ENCODE measurements at places on chromosomes 6 and 20.

DNA sequence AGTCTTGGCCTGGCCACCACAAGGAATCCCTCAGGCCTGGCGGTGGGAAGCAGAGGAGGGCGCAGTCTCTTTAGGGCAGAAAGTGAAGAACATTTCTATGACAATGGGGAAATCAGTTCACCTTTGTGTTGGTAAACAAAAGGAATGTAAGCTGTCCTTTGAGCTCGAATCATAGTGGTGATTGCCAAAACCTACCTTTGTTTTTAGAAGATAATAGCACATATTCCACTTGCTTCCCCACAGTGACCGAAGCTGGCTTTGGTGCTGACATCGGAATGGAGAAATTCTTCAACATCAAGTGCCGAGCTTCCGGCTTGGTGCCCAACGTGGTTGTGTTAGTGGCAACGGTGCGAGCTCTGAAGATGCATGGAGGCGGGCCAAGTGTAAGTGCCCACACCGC, 144.1 kb downstream of the MTHFD1L start:
- DNase-seq = no peak

- no peak for DNase-seq
These were observed 61.3 kb upstream of the MYLIP start for GRCh38 chr6:16067568-16067967.

GRCh38 chr6:167576050-167576741, 250.5 kb upstream of the AFDN start:
- DNase-seq = no peak

DNA sequence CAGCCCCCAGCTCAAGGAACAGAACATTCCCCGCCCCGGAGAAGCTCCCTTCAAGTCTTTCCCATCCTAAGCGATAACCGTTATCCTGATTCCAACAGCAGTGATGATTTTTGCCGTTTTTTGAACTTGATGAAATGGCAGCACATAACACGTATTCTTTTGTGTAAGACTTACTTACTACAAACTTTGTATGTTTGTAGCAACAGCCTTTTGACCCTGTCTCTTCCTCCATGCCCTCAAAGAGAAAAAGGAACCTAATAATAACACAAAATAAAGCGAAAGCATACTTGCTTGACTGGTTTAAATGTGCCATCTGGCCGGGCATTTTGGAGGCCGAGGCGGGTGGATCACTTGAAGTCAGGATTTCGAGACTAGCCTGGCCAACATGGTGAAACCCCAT, 26.4 kb upstream of the SLC9A8 start:
- no peak for DNase-seq

GRCh38 chr6:13075141-13075845, 253.0 kb downstream of the TBC1D7 start:
- DNase-seq = peak; percentile 12

DNA sequence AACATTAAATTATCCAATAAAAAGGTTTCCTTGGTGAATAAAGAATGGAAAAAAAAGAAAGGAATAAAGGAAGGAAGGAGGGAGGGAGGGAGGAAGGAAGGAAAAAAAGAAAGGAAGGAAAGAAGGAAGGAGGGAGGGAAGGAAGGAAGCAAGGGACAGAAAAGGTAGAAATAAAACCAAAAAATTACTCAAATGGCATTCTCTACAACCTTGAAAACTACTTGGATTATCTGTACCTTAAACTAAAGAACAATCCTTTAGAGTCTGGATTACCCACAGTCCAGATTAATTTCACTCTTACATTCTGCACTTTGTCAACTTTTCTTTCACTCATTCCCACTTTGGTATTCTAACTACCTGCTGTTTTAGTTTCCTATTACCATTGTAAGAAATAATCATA, 361.8 kb upstream of the ADGRB3 start:
- DNase-seq = no peak

GRCh38 chr6:139556532-139556931, 182.1 kb upstream of the CITED2 start:
- DNase-seq = no peak

- no peak for DNase-seq
These were observed 69.1 kb downstream of the TMEM244 start for GRCh38 chr6:129792049-129792448.

DNA sequence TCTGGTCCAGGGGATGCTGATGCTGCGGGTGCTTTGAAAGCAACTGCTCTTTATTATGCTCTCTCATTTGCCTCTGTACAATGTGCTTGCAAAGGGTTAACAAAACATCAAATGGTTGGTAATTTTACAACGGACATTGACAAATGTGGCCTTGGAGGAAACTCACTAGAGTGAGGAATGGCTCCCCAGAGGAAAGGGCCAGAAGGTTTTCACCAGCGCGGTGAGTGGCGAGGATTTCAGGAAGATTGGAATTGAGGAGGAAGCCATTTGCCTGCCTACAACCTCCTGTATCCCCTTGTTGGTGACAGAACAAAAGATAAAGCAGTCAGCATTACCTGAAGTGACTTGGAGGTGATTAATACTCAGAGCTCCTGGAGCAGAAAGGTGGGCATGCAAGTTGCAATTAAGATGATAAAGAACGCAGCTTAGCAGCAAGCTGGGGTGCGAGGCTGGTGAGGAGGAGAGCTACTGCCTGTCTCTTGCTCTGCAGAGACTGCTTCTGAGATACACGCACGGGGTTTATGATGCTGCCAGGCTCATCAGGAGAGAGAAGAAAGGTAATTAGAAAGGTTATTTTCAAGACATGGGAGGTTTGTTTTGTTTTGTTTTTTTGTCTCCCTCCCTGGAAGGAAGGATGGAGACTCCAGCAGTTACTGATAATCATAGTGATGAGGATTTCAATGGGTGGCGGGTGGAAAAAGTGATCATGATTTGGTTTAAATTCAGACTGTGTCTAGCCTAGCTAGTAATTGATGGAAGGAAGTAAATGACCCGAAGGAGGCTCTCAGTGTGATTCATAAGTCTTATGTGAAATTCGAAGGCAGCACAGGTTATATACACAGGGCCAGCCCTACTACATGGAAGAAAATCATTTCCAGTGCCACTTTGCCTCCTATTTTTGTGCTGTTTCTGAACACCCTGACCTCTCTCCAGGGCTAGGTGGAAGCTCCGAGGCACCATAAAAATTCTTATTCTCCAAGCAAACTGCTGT, 141.6 kb upstream of the DTNBP1 start:
- DNase-seq = peak; percentile 57

DNA sequence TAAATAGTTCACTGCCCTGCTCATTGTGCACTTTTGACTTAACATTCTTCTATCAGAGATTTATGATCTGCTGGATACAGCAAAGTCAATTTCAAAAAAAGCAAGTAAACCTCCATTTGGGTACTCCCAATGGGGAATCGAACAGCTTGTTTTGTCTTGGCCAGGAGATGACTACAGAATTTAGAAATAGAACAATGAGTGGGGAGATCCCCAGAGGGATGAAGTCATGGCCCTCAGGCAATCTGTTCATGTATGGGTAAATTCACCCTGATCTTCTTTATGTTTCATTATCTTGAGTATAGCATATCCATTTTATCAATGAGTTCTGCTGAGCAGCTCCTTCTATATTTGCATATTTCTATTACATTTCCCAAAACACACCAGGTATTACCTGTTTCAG, 1681.9 kb downstream of the HACE1 start:
- DNase-seq = no peak

DNA sequence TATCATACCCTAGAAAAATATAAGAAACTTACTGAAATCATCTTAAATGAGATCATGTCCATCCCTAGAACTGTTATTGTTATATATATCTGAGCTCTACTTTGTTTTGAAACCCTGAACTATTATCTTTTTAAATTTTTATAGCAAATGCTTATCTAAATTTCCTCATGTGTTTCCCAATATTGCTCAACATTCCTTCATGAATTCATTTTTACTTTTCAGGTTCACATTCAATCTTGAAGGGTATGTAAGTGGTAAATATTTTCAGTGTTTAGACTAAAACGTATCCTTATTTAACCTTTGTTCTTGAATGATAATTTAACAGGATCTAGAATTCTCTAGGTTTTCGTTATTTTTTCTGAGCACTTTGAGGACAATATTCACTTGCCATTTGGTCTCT, 23.9 kb downstream of the PDE7B start:
- no peak for DNase-seq

GRCh38 chr6:13421425-13422059, 65.9 kb downstream of the GFOD1 start:
- no peak for DNase-seq

GRCh38 chr6:109332748-109333147, 49.5 kb downstream of the CD164 start:
- DNase-seq = no peak

DNA sequence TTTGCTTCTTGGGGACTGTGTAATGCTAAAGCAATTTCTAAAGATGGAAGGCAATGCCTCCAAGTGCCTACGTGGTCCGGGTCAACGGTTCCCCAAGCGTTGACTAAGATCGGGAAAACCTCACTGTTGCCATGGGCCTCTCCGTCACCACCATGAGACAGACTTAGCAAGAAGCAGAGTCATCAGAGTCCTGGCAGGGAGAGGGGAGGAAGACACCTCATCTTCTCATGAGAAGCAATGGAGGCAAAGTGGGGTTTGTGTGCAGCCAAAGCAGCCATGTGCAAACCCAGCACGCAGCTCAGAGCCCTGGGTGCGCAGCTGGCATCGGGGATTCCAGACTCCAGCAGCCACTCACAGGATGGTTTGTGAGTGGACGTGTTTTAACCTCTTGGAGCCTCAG, 111.4 kb downstream of the SYNDIG1 start:
- no peak for DNase-seq

- DNase-seq = no peak
These were observed 109.3 kb downstream of the TRDN start for GRCh38 chr6:123527406-123527805.

GRCh38 chr6:158409451-158409850, 97.2 kb downstream of the TULP4 start:
- no peak for DNase-seq

DNA sequence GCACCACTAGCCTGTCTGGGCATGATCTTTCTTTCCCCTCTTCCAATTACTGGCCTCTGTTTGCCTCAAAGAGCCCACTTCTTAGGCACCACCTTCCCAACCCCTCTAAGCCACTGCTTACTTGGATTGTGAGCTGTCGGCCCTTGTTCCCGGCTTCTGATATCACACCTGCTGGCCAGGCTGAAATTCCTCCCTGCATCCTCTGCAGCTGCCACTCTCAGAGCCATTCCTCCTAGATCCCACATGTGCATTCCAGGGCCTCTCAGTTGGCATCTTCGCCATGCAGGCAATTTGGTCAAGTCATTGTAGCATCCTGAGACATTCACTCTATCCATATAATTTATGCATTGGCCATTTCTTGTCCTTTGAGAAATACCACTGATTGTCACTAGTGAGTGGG, 135.9 kb downstream of the OLIG3 start:
- DNase-seq = no peak

All from nephron progenitor cell (in vitro differentiated cells).